Cardiac fibroblast (primary cell): ENCODE measurements at places on chromosomes 1 and 21.

DNA sequence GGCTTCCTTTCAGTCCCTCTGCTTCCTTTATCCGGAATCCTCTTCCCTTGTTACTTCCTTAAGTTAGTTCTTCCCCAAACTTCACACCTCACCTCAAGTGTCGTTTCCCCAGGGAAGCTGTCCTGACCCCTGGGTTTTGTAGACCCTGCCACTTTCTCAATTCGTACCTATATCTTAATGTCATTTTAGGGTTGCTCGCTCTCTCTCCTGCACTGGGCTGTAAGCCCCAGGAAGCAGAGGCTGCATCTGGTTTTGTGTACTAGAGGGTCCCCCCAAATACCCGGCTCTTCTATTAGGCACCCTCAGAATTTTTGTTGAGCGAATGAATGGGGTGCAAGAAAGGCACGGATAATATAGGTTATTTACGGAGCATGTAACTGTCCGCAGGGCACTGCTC, 603 bp upstream of the OPRD1 start:
- DNase-seq: no peak

DNA sequence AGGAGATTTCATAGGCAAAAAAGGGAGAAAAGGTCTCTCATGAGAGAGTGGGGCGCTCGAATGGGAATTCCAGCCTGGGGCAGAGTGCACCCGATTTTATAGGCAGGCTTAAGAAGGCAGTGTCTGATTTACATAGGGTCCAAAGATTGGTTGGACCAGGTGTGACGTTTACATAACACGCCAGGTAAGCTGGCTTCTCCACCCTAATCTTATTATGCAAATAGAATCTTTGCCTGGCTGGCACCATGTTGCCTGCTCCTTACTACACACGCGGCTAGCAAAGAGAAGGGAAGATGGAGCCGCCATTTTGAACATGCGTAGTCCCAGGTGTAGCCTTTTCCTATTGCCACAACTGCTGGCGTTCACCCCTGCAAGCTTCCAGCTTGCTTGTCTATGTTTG, 103.7 kb downstream of the SLC16A1 start:
- no peak for DNase-seq

- no peak for DNase-seq
These were observed 116.4 kb downstream of the TBX19 start for GRCh38 chr1:168396940-168397684.

GRCh38 chr1:178928976-178929375, 58.1 kb upstream of the ANGPTL1 start:
- no peak for DNase-seq

- no peak for DNase-seq
These were observed 96.0 kb downstream of the IGSF21 start for GRCh38 chr1:18203645-18204044.

DNA sequence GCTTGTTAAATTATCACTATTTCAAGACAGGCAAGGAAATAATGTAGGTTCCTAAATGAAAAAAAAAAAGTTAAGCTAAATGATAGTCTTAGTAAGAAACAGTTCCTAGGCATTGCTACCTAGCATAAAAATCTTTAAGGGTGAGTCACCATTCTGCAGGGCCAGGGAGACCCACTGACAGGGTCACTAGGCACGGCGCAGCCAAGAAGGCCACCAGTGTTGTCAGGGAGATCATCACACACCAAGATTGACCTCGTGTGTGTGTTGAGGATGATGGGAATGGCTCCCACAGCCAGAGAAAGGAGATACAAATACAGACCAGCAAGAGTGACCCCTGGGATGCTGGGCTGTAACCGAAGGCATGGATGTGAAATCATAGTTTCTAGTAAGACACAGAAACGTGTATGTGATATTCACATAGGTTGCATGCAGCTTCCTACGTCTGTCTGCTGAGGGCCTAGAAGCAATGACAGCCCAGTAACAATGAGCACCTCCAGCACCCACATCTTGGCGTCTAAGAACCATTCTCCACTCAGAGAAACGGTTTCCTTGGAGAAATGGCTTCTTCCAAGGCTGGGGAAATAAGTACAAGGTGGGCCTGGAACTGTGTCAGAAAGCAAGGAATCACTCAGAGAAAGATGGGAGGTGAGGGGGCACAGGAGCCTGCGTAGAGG, 29.1 kb downstream of the RIPK4 start:
- no peak for DNase-seq

DNA sequence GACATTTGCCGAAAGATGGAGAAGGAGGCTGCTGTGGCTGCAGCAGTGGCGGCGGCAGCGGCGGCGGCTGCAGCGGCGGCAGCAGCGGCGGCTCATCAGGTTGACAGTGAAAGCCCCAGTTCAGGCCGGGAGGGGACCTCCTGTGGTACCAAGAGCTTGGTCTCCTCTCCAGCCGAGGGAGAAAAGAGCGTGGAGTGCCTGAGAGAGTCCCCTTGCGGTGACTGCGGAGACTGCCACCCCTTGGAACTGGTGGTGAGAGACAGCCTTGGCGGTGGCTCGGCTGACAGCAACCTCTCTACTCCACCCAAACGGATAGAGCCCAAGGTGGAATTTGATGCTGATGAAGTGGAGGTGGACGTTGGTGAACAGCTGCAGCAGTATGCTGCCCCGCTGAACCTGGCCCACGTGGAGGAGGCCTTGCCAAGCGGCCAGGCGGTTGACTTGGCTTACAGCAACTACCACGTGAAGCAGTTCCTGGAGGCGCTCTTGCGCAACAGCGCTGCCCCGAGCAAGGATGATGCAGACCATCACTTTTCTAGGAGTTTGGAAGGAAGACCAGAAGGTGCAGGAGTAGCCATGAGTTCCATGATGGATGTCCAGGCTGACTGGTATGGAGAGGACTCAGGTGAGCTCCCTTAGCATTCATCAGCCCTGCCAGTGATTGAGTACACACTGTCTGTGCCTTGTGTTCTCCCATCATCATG, 6.3 kb downstream of the ZBTB8B start:
- peak; percentile 22 for DNase-seq

GRCh38 chr1:39987869-39988268, 32.9 kb downstream of the MFSD2A start:
- DNase-seq: peak; percentile 34

DNA sequence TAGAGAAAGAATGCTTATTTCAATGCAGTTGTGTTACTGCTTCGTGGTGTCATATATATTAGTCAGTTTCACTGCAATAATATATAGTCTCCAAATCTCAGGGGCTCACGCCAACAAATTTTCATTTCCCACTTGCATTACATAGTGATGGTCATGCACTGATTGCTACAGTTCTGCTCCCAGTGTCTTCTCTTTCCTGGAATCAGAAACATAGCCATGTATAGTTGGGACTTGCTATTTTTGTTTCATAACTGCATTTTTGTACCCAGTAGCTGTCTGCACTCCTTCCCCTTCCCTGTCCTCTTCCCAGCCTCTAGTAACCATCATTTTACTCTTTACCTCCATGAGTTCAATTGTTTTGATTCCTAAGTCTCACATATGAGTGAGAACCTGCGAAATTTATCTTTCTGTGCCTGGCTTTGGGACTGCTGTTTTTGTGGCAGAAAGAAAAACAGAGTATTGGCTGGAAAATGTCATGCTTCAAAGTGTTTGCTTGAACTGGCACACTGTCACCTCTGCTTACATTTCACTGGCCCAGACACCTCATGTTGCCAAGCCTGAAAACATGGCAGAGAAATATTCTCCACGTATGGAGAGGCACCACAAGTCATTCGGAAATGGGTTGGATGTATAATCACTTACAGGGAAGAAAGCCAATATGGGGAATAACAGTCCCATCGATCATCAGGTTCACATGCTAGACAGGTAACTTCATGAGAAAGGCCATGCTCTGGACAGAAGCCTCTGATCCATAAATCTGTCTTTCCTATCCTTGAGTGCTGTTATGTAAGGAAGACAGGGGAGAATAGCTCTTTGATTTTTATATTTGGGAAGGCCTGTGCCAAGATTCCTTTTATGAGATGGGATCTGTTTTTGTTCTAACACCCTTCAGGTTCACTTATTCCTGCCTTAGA, 60.4 kb upstream of the BACH1 start:
- DNase-seq: peak; percentile 76

DNA sequence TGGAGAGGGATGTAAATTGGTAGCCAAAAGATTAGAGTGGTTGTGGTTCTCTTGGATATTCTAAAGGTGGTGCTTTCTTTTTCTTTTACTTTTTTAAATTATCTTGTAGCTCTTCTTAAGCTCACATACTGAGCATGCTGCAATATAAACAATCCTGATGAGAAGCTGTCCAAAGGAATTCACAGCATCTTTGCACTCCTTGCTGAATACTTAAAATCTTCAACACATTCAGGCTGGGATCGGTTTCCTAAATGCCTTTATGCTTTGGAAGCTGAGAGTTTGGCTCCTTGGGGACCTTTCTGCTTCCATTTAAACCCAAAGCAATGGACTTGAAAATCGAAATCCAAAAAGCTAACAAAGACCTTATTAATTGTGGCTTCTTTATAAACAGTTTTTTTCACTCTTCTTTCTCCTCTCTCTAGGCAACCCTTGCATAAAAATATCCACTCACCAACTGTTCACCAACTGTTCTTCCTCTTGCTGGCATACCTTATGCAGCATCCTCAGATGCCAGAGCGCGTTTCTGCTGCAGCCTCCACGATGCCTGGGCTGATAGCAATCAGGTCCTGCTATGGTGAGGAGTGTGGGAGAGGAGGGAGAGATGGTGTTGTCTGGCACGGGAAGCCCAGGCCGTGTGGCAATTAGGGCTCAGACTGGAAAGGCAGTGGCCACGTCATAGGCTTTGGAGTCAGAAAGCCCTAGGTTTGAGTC, 535.8 kb upstream of the DAB1 start:
- no peak for DNase-seq

- no peak for DNase-seq
These were observed 12.4 kb upstream of the ZNF281 start for GRCh38 chr1:200422211-200422610.
